ENCODE measurements at places on chromosomes 5 and 9.

DNA sequence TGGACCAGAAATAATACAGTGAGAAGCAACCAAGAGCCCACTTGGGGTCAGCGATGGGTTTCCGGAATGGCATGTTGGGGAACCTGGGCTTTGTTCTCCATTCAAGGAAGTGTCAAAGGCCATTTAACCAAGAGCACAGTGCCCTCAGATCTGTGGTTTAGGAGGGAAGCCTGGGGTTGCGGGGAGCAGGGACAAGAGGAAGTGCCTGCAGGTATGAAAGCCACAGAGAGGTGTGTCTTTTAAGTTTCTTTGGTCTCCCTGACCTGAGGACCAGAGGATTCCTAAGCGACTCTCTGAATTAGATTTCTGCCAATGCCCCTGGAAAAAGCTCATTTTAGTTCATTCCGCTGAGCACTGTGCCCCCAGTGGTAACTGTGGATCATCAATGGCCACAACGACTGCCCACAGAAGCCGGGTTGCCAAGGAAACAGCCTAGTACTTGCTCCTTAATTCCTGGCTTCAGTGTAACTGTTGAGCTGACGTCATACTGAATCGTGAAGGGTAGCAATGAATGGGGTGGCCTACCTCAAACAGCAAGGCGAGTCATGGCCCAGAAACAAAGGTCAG is 107.3 kb upstream of the SPIN1 start:
- no peak for DNase-seq

GRCh38 chr5:174056064-174056847 is 10.8 kb downstream of the NSG2 start:
- no peak for DNase-seq

GRCh38 chr5:34806532-34806931 is 32.4 kb upstream of the TTC23L start:
- DNase-seq: no peak

- DNase-seq: no peak
These were observed 173.5 kb downstream of the SLC12A2 start for GRCh38 chr5:128257076-128257475.

DNA sequence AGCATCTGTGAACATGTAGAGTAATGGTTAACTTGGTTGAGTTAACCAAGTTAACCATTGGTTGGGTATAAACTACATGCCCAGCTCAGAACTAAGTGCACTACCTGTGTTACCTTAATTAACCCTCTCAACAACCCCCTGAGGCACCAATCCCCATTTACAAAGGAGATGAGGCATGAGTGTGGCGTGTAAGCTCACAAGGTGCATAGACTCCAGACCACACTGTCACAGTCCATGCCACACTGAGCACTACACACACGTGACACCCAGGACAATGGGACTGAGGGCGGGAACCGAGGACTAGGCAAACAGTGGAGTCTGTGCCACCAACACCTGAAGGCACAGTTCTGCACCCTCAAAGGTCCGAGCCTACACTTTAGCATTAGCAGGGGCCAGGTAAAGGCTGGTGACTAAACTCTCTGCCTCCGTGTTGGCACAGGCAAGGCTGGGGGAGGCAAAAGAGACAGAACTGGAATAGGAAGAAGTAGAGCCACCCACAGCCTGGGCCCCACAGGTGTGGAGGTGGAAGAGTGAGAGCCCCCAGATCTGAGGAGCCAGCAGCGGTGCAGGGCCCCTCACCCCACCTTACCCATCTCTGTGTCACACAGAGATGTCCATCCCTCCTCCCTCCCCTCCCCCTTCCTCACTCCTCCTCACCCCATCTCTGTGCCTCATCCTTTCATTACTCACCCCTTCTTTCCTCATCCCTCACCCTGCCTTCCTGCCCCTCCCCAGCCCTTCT is 2.2 kb upstream of the DNAJB5 start:
- DNase-seq: no peak

DNA sequence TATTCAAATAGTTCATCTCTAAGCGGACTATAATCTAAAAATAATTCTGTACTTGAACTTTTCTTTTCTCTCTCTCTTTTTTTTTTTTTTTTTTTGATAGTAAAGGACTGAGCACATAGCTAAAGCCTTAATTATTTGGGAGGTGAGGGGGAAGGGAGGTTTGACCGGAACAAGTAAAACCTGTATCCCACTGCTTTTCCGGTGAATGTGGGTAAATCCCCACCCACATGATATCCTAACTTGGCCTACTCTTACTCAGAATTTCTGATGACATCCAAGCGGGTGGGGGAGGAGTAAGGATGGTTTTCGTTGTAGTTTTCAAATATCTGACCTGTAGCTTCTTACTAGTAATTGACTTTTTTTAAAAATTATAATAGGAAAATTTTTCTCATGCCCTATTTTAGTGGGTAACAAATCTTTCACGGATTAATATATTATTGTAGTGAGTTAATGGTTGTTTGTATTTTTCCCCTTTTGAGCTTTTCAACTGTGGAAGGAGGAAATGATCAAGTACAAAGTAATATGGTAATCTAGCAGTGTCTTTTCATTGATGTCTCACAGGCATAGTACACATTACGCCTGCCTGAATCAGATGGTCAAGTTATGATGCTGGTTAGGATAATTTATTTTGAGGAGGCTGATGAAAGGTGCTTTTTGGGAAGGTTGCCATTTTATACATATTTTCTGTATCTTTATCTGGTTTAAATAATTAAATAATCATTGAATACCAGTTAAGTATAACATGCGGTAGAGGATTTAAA is 2.2 kb upstream of the ELL2 start:
- no peak for DNase-seq

GRCh38 chr5:53261245-53261644 is 151.7 kb upstream of the MOCS2 start:
- DNase-seq: no peak

DNA sequence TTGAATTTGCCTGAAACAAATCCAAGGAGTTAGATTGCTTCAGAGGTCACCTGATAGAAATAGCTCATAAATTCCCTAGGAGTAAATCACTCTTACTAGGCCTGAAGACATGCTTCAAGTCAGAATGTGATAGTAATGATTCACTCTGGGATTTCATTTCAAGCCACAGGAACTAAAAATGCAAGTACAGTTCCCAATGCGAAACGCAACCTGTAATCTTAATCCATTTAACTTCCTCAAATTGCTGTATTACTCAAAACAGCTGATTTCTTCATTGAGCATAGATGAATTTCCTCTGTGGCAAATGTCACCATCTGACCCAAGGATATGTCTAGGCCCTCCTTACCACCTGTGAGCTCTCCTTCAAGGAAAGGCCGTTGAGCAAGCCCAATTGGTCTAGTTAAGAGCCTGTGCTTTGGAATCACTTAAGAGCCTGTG is 32.1 kb upstream of the IL6ST start:
- no peak for DNase-seq

DNA sequence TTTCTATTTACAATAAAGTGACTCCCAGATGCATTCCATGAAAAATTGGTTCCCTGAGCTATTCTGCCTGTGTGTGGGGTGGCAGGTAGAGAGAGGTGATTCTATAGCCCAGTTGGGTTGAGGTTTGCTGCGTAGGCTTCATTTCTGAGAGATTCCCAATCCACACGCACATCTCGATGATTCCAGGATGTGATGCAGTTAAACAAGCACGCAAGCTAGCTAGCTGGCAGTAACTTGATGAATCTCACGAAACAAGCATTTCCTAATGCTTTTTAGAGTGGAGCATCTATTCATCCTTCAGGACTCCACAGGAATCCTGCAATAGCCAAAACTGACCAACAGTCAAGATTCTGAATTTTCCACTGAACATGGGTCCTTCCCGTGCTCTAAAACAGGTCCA is 43.8 kb upstream of the CER1 start:
- no peak for DNase-seq

DNA sequence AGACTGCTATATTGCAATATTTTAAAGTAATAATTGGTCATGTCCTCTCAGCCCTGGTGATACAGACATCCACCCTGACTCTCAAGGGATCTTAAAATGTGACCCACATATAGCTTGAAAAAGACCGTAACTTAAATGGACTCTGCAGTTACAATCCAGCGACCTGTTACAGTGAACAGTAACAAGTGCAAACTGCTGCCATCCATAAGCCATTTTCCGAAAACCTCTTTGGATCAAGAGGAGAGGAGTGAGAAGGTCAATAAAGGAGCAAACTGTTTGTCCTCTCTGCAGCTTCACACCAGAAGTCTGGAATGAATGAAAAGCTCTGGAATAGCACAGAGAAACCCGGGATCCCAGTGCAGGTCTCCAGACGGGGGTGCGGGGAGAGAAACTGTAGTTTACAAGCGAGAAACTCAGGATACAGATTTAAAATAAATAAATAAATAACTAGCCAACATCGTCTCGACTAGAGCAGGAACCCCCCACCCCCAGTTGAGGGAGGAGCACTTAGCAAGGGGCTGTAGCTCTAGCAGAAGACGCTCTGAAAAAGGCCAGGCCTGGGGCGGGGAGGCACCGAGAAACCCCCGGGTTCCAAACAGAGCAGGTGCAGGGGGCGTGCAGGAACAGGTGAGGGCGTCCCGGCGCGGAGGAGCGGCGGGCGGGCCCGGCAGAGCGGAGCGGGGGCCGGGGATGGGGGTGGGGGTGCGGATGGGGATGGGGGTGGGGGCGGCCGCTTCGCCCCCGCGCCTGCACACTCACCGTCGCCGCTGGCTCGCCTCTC is 572 bp downstream of the ZDHHC21 start:
- peak; percentile 28 for DNase-seq

DNA sequence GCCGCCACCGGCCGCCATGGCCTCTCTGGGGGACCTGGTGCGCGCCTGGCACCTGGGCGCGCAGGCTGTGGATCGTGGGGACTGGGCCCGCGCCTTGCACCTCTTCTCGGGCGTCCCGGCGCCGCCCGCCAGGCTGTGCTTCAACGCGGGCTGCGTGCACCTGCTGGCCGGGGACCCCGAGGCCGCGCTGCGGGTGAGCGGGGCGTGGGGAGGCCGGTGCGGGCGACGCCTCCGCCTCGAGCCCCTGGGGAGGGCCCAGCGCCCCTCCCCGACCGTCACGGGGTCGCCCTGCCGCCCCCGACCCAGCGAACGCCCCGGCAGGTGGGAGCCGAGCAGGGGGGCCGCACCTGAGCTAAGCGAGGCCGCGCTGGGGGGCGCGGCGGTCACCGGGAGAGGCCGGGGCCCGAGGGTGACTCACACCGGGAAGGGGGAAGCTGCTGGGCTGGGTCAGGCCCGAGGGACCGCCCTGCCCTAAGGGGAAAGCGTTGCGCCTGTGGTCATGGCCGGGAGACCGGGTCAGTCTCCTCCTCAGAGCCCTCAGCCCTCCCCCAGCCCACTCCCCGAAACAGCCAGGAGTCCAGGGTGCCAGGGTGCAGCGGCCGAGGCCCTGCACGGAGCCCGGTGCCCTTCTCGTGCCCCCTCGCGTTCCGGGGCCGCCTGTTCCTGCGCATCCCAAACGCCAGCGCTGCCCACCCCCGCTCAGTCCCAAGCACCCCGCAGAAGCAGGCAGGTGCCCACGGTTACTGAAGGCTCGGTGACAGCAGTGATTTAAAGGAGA is 510 bp downstream of the NOXA1 start:
- no peak for DNase-seq

DNA sequence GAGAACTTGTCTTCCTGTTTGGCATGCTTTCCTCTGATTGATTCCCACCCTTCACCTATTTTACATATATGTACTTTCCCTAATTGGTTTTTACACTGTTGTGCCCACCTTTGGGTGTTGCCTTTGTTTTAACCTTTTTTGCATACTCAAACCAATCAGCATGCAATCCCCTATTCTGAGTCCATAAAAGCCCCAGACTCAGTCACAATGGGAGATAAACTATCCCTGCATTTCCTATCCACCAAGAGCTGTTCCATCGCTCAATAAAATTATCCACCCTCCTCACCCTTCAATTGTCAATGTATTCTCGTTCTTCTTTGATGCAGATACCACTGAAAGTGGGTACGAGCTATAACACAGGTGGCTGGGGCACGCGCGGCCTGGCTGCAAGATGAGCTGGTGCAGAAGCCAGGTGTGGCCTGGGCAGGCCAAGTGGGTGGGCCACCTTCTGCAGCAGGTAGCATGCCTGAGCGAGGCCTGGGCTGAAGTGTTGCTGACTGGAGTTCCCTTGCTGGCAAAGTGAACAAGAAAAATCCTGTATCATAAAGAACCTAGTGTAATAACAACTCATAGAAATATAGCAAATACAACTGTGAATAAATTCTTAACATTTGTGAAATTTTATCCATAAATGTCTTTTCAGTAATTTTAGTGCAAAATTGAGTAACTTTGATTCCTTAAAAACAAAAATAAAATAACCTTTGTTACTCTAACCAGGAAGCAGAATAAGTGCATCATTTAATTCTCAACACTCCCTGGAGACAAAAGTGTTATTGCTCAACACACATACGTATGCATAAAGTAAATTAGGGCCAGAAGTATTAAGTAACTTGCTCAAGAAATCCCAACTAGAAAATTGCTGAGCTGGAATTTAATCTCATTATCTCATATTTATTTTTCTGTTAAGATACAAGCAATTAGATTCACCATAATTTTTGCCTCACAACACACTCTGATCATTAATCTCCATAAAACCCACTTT is 685.3 kb upstream of the EDIL3 start:
- DNase-seq: no peak

DNA sequence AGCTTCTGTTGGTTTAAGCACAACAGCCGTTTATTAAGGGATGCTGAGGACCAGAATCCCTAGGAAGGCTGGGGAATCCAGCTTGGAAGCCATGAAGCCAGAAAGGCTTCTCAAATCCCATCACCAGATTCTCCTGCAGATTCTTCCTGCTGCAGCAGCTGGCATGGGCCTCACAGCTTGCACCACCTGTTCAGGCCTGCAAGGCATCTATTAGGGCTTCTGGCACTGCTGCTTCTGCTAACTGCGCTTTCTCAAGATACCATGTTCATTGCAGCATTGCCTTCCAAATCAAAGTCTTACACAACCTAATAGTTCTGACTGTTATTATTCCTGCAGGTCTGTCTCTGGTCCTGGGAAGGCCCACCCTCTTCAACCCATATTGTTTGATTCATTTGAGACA is 51.2 kb upstream of the ZNF366 start:
- no peak for DNase-seq

Data from NCI-H1092 (cell line).